ENCODE measurements at places on chromosomes 4 and X.

DNA sequence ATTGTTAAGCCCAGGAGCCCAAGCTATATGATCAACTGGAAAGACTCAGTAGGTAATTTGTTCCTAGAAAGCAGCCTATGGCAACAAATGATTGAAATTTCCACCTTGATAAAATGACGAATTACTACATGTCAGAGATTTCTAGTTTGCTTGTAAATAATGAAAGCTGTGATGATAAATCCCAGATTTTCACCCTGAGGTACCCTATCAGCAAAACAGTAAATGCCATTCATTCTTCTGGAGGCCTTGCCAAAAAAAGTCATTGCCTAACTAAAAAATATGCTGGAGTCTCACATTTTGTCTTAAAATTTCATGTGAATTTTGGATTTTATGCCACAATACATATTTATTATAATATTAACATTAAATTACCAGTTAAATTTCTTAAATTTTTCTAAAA is 71.3 kb downstream of the PPEF2 start:
- no peak for DNase-seq

DNA sequence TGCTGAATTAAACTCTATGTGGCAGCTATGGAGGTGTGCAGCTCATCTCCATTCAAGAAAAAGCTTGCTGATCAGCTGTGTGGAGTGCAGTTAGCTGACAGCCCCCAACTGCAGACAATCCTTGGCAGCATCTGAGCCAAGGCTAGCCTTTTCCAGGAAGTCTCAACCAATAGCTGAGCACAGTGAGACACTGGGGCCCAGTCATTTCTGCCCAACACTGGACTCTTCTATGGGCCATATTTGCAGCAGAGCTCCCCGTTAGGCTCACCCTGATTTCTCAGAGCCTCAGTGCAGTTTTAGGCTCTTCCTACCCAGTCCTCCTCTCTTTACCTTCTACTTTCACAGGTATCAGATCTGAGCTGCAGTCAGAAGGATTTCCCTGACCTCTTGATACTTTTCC is 12.9 kb downstream of the DDX53 start:
- DNase-seq, result no peak

DNA sequence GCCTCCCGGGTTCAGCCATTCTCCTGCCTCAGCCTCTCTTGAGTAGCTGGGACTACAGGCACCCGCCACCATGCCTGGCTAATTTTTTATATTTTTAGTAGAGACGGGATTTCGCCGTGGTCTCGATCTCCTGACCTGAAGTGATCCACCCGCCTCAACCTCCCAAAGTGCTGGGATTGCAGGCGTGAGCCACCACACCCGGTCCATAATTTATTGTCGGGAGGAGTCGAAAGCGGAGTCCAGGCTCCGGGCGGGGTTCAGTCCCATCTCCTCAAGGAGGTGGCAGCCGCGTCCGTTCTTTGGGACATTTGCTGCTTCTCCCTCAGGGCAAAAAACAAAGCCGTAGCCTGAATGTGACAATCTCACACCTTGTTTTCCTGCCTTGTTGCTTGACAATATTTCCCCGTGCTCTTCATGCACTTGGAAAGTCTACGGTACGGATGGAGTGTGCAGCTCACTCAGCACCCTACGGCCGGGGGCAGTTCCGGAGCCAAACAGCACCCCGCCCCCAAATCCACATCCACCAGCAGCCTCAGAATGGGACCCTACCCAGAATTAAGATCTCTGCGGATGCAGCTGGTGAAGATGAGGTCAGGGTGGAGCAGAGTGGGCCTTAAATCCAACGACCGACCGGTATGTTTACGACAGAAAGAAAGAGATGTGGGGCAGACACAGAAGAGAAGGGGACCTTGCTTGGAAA is 9.6 kb downstream of the GTPBP6 start:
- DNase-seq, result no peak

DNA sequence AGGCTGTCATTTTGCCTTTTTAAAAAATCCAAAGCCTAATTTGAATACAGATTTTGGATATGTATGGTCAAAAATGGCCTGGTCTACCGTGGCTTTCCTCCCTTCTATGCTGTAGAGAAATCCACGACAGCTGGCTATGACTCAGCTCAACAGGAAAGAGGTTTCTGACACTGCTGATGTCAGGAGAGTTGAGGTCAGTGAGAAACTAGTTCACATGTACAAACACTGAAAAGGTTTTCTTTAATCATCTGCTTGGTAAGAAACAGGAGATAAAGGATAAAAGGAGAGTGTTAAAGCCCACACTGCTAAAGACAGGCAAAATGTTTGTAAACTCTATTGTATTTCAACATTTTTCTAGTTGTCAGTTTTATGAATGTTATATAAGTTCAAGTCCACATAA is 113.9 kb downstream of the NYX start:
- DNase-seq, result no peak

- DNase-seq, result no peak
Observed at GRCh38 chrX:118538386-118538785, 42.8 kb downstream of the DOCK11 start.

DNA sequence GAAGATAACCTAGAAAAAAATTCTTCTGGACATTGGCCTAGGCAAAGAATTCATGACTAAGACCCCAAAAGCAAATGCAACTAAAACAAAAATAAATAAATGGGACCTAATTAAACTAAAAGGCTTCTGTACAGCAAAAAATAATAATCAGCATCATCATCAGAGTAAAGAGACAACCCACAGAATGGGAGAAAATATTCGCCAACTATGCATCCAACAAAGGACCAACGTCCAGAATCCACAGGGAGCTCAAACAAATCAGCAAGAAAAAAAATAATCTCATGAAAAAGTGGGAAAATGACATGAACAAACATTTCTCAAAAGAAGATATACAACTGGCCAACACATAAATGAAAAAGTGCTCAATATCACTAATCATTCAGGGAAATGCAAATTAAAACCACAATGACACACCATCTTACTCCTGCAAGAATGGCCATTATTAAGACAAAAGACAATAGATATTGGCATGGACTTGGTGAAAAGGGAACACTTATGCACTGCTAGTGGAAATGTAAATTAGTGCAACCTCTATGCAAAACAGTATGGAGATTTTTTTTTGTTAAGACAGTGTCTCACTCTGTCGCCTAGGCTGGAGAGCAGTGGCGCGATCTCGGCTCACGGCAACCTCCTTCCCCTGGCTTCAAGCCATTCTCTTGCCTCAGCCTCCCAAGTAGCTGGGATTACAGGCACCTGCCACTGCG is 29.9 kb downstream of the ELF2 start:
- no peak for DNase-seq

DNA sequence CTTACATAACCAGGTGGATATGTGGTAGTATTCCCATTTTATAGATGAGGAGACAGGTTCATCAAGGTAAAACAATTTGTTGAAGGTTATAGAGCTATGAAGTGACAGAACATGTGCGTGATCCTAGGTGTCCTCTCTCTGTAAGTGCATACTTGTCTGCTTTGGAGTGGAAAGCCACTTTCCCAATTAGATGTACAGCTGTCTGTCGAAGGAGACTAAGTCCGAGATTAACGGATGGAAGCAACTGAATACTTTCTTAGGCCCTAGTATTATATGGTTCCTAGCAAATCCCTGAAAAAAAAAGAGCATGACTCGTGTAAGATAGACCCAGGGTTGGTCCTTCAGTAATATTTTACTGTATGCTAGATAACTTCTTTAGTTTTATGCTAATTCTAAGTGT is 19.7 kb downstream of the TMEM131L start:
- DNase-seq, result no peak

DNA sequence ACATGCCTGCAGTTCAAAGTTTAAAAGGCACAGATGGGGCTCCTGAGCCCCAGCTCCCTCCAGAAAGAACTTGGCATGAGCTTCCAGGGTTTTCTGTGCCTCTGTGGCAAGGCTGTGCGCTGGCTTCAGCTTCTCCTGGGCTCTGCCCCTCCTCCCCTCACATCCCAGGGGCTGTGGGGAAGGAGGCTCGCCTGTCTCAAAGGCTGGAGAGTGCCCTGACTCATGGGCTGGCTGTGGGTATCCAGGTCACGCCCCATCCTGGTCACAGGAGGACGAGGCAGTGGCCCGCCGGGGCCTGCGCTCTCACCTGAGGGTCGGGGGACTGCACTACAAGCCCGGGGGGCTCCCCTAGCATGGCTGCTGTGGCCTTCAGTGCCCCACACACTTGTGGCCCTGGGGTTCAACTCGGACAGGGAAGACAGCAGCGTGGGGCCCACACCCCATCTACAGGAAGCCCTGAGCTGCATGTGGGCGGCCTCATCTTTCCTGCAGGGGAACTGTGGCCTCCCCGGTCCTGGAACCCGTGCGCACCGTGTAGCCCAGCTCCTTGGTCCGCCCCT is 17.9 kb downstream of the LRPAP1 start:
- no peak for DNase-seq

GRCh38 chrX:15601932-15602331 is 1.2 kb upstream of the ACE2 start:
- no peak for DNase-seq

GRCh38 chr4:11153171-11153750 is 275.4 kb downstream of the HS3ST1 start:
- DNase-seq, result no peak
